ENCODE measurements at places on chromosomes 3 and 15.
A peak's percentile ranks its signal among the peaks of the same experiment; 100 is the strongest.

DNA sequence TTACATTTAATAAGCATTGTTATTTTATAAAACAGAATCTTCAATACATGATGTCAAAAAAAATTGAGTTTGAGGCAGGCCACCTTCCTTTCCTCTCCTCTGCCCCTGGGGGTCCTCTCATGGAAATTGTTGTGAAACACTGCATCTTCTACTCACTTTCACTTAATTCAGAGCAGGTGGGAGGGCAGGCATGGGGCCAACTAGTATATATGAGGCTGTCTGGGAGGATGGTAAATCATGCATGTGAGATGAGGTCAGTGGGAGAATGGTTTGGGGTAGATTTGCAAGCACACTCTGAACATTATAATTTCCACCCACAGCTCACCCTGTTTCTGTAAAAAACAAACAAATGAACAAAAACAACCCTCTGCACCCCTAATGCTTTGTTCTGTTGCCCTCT, 10.4 kb upstream of the CCDC14 start:
- no peak for DNase-seq

GRCh38 chr3:134699141-134699711, 48.4 kb upstream of the KY start:
- DNase-seq = no peak

GRCh38 chr3:159804726-159805410, 183.8 kb upstream of the IL12A start:
- DNase-seq = peak; percentile 69

DNA sequence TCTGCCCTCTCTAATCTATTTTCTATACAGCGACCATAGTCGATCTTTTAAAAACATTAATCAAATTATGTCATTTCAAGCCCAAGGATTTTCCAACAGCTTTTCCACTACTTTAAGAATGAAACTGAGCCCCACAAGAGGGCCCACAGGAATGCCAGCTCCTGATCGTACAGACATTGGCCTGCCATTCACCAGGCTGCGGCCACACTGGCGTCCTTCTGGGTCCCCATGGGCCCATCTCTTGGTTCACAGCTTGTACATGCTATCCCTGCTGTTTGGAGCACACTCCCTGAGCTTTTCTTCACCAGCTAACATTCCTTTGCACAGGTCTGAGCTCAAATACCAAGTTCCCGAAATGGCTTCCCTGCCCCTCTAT, 149.6 kb downstream of the MYLK start:
- no peak for DNase-seq

DNA sequence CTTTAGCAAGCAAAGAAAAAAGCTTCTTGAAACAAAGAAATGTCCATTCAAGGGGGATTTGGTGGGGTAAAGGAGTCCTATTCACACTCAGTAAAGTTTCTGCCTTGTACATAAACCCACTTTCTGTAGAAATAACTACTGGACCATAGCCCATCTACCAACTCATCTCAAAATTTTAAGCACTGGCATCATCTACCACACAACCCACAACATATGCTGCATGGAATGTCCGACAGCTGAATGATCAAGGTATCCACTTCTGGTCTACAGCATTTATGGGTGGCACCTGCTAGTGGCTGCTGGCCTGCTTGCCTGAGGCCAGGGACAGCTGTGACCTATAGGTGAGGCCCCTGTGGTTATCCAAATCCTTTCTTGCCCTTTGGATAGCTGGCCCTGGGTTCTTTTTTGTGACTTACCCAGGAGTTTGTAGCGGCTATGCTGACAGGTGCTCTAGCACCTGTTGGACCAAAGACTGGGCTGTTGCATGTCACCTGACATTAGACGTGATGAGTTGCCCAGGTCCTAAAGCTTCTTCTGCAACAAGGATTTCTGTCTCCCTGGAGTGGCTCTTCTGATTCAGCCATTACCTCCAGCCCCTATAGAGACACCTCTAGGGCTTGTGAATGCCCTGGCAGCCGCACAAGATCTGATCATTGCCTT, 19.2 kb upstream of the MEF2A start:
- DNase-seq = no peak

GRCh38 chr3:52429779-52430415, 15.0 kb downstream of the SEMA3G start:
- DNase-seq = no peak

DNA sequence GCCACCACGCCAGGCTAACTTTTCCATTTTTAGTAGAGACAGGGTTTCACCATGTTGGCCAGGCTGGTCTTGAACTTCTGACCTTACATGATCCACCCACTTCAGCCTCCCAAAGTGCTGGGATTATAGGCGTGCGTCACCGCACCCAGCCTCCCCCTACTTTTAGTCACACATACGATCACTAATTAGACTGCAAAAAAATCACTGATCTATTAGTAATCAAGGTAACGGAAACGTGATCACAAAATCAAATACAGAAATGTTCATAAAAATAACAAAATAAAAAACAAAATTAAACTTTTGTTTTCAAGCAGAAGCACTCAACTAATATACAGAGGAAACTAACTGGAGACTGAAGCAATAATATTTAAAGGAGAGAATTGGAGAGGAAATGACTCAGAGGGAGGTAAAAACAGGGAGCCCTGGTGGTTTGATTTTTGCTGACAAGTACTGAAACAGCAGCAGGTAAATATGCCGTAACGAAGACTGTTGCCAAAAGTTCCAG, 4.6 kb downstream of the WDR53 start:
- no peak for DNase-seq

DNA sequence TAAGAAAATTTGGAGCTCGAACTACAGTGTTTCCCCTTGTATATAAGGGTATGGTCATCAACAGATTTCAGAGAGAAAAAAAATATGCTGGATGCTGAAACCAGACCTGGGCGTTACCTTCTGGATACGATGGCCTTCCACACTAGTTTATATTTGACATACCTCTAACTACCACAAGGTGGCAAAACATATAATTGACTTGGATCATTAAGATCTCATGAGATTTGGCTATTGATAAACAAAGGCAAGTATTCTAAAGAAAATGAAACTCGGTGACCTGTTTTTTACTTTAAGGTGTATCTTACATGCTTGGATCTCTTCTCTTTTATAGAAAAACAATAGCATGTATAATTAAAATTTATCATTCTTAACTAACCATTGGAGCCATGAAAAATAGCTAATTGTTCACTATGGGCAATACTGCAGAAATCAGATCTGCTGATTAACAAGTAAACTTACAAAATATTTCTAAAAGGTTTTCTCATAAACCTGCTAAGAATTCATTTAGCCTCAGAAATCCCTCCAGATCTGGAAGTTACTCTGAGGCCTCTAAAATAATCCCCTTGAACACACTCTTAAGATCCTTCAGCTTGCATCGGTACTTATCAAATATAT, 300.6 kb upstream of the KCNH8 start:
- no peak for DNase-seq

DNA sequence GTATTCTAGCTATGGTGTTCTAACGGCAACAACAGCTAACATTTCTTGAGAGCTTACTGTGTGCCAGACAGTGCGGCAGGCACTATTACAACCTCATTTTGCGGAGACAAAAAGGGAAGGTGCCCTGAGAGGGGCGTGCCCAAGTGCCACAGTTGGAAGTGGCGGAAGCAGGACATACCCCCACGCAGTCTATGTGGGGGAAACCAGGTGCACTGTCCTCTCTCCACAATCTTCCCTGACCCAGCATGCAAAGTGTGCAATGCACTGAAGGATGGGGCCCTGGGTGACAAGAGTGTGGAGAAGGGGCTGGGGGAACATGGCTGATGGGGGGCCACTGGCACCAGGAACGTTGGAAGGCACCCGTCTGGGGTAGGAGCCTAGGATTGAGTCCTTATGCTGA, 8.6 kb downstream of the ANP32A start:
- DNase-seq = no peak
